ENCODE measurements at places on chromosomes 12 and 14.

GRCh38 chr12:129097451-129097850, 244.2 kb downstream of the GLT1D1 start:
- H3K4me1 ChIP-seq: no peaks in the 10 kb centered on the region
- no peak for DNase-seq
- H3K27me3 ChIP-seq: no peaks in the 10 kb centered on the region
- no peak overlapping the region for H3K27ac ChIP-seq
- no peaks in the 10 kb centered on the region for H3K36me3 ChIP-seq
- H3K4me3 ChIP-seq: no peak overlapping the region

- H3K4me1 ChIP-seq: no peaks in the 10 kb centered on the region
- no peaks in the 10 kb centered on the region for H3K27me3 ChIP-seq
- no peak for DNase-seq
- no peak overlapping the region for H3K4me3 ChIP-seq
- no peaks in the 10 kb centered on the region for H3K36me3 ChIP-seq
These were observed 196.3 kb downstream of the EPS8 start for GRCh38 chr12:15592934-15593333.

DNA sequence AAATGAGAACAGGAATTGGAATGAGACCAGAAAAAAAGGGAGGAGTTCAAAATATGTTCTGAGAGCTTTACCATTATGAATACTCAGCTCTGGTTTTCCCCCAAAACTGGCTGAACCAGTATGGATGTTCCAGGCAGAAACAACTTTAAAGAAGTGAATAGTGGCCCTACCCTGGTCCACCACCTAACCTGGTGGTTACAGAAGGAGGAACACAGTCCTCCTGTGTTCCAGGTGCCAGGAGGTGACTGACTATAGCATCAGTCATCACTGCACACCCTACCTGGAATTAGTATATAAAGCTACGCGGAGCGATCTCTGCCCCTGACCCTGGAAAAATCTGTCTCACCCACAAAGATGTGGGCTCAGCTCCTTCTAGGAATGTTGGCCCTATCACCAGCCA, at the start of gene A2ML1:
Gene A2ML1 (plus strand): TSS at position 324 of the 400 bp plus-strand sequence. CDS start 31 bp downstream, at position 355.
- H3K36me3 ChIP-seq: no peaks in the 10 kb centered on the region
- H3K27me3 ChIP-seq: no peaks in the 10 kb centered on the region
- no peak within 1 kb of the TSS for H3K4me3 ChIP-seq
- no peaks in the 10 kb centered on the region for H3K4me1 ChIP-seq

DNA sequence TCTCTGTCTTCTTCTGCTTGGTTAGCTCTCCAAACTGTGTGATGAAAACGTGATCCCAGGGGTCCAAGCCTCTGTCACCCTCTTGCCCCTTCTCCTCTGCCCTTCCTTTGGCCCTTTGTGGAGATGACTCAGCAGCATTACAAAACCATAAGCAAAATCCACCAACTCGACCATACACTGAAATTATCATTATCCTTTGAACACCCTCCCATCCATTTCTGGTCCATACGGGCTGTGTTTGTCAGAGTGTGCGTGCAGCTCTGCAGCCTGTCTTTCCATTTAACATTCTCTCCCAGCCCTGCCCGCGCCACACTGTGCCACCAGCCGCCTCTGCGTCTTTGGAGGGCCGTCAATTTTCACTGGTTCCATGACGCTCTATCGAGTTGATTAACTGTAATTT, 69.2 kb downstream of the SLC25A47 start:
- DNase-seq: no peak
- no peak overlapping the region for H3K27ac ChIP-seq
- H3K4me1 ChIP-seq: peaks cover 5% of the 10 kb centered on the region
- no peaks in the 10 kb centered on the region for H3K27me3 ChIP-seq
